Caki2 (cell line): ENCODE measurements at places on chromosomes 6 and 20.

DNA sequence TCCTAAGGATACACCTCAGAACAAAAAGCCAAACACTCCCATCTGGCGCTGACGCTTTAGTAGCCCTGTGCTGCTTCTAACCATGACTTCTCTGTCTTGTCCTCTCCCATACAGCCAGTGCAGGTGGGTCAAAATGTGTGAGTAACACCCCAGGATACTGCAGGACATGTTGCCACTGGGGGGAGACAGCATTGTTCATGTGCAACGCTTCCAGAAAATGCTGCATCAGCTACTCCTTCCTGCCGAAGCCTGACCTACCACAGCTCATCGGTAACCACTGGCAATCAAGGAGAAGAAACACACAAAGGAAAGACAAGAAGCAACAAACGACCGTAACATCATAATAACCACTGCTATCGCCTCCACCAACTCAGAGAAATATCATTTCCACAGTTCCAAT, 1.4 kb downstream of the DEFB132 start:
- DNase-seq = no peak

DNA sequence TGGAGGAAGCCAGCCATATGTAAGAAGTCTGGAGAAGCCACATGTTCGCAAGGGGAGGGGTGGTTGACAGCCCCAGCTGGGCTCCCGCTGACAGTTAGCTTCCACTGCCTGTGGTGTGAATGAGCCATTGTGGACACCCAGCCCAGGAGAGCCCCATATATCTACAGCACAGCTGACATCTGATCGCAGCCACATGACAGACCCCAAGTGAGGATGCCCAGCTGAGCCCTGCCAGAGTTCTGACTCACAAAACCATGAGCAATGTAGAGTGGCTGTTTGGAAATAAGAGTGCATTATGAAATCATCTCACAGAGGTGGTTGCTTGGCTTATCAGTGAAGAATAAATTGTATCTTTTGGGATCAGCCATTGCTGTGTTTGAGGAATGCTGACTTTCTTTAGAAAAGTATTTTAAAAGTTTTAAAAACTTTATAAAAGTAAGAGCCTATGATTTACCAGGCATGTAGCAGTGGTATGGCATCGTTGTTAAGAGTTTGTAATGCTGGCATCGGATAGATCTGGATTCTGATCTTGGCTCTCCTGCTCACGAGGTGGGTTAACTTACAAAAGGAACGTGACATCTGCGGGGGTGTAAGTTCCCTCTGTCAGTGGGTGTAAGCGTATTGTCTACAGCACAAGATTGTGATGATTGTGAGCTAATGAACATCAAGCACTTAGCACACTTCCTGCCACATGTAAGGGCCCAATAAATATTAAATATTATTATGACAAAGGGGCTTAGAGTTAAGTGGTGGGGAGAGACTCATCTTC, 24.1 kb downstream of the CFAP61 start:
- DNase-seq = no peak

DNA sequence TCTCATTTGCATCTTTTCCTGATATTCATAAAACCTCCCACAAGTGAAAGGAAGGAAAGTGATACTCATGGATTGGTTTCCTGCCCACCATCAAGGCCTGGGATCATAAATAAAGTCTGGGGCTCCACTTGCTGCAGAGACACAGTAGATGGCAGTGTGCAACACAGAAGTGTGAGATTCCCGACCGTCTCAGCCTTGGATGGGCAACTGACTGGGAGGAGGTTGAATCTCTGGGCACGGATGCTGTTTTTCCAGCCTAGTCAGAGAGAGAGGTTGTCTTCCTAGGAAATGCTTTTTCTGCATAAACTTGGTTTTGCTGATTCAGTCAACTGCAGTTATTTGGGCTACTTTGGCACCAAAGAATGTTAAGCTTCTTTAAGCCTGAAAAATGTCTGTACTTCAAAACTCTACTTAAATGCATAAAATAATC, 9.9 kb upstream of the RFPL4B start:
- DNase-seq = peak; percentile 21

DNA sequence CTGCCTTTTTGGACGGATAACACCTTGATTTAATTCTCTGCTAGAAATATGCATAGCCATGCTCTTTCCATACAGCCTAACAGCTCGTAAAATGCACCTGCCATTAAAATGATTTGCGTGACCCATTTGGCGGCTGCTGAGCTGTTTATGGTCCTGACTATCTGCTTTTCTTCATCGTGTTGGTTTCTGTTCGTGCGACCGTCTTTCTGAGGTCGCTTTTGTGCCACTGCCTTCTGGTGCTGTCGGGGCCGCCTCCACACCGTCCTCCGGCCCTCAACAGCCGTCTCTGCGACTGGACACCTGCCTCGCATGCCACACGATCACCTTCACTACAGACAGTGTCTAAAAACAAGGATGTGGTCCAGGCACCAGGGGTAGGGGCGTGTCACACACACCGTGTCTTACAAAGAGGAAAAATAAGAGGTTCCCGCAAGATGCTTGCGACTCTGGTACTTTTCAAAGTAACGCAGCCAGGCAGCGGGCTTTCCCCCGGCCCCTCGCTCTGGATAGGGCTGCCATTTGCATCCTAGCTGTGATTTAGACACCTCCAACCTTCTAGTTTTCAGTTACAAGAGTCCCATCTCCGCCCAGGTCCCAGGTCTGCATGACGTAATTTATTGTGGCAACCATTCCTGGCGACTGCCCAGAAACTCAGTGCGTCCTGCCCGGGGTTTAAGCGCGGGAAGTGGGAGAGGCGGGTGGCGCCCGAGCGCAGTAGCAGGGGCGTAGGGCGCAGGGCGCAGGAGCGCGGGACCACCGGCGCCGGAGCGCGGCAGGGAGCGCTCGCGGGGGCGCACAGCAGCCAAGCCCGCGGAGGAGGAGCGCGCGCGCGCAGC, at the start of gene STMND1:
STMND1 (plus strand) TSS at position 629 of the 836 bp plus-strand sequence. CDS start 208 bp downstream, outside the sequence.
- peak; percentile 53 for DNase-seq

DNA sequence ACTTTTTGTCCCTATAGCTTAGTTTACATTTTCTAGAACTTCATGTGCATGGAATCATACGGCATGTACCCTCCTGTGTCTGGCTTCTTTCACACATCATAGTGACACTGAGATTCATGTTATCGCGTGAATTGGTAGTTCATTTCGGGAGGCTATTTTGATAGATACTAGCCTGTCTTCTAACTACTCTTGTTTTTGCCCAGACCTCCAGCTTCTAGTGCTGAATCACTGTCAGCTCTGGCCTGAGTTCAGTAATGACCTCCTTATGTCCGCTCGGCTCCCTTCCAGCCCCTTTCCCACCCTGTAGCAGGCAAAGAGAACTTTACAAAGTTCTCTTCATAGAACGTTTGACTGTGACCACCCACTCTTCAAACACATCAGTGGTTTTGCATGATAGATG, 14.1 kb downstream of the MYBL2 start:
- no peak for DNase-seq

DNA sequence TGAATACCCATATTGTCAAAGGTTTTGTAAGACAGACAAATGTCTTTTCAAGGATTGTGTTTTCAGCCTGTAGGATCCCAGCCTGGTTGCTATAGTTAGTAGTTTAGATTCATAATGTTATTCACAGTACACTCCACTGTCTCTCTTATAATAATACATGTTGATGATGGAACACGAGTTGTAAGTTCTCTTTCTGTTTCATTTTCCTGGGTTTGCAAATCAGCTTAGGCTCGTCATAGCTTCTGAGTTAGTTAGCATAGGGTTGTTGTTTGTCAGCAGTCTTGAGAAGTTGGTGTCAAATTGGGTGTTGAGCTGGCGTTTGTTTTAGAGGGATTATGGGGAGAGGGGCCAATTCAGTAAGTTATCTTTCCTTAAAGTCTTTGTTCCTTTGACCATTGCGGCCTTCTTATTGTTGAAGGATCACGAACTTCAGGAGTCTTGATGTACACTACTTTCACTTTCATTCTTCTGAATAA, 45.8 kb downstream of the QKI start:
- DNase-seq = no peak

DNA sequence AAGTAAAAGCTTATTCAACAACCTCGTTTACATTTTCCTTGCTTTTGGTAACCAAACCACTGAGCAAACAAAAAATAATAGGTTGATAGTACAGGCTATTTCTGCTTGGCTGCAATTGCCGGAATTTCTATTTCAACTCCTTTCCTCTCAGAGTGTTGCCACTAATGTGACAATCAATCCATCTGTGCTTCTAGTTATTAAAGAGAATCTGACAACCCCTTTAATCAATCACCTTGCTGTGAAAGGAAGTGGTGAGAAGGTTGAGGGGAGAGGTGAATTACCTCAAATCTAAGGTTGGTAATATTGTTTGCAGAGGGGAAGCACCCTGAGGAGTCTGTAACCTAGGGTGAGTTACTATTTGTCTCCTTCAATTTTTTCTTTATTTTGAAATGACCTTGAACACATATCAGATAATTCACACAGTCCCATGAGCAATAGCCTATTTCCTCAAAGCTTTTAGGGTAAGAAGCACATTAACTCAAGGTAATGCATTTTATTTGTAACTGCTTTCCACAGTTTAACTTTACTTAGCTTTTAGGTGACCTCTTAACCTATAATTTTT, 603.4 kb downstream of the MMUT start:
- no peak for DNase-seq

- DNase-seq = no peak
These were observed 217.1 kb upstream of the MAP3K7 start for GRCh38 chr6:90803956-90804355.

DNA sequence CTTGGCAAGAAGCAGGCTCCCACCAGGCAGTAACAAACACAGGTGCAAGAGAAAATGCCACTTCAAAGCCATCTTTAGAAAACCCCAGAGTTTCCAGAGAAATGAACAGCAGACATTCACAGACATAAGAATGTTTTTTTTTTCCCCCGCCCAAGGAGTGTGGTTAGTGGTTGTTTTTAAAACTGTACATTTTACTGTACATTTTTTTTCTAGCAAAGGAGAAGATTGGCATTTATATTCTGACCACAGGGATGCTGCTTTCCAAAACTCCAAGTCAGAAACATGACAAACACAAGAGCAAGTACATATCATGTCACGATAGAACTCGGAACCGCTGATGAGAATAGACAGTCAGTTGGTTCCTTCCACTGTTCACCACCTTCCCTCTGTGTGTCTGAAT, 197.9 kb downstream of the LRFN2 start:
- DNase-seq = no peak

- no peak for DNase-seq
These were observed 167.8 kb downstream of the WDR27 start for GRCh38 chr6:169534039-169534421.

DNA sequence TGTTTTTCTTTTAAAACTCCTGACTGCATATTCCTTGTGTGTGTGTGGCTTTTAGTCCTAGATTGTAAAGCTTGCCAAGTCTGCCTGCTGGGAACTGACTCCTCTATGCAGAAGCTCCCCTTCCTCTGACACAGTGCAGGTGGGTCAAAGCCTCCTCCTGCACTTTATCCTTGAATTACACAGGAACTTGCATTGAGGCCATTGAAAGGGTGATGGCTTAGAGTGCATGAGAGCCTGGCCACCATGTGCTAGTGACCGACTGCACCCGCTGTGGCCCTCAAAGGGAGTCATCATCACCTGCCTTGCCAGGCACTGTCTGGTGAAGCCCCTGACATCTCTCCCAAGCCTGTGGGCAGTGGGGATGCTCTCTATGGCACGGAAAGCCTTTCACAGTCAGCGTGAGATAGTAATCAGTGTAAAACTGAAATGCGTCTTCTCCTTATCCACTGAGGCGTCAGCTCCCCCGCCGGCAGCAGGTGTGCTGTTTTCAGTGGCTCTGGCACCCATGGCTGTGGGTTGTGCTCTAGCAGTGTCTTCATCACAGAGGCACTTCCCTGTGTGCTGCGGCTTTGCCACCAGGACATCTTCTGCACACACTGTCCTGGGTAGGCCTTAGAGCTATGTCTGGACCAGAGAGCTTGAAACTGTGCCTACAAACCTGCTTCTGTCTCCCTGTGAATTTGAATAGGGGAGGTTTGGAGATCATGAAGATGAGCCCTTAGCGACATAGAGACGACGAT, 87.9 kb downstream of the THBS2 start:
- no peak for DNase-seq
